Small intestine (tissue), 16 donors: ENCODE measurements at places on chromosomes 4 and X. TPM values are rescaled to one million over a fixed set of nuclear protein-coding genes. Genes with fewer than 3 reads are reported as not detected.

Gene TRO
- 0.81 TPM for polyA plus RNA-seq

Gene CC2D2A
- 4.5 TPM for polyA plus RNA-seq

Gene SMIM10
- polyA plus RNA-seq, result 2.7 TPM

Gene PDCL2
- polyA plus RNA-seq, result not detected

Gene SPANXN3
- polyA plus RNA-seq, result not detected

Gene PSAPL1
- not detected for polyA plus RNA-seq

Gene CNOT6L
- 31.0 TPM for polyA plus RNA-seq

Gene SPATA4
- polyA plus RNA-seq, result not detected

Gene SAGE1
- not detected for polyA plus RNA-seq

- H3K27me3 ChIP-seq, result no peaks in the 10 kb centered on the region
- no peak overlapping the region for H3K4me3 ChIP-seq
- H3K27ac ChIP-seq, result no peak overlapping the region
- no peak for DNase-seq
- no peaks in the 10 kb centered on the region for H3K36me3 ChIP-seq
Measured at GRCh38 chrX:125096870-125097269, 222.8 kb upstream of the TEX13C start.

- H3K4me3 ChIP-seq, result no peak overlapping the region
- H3K4me1 ChIP-seq, result no peaks in the 10 kb centered on the region
- H3K27me3 ChIP-seq, result no peaks in the 10 kb centered on the region
- H3K27ac ChIP-seq, result no peak overlapping the region
- H3K36me3 ChIP-seq, result no peaks in the 10 kb centered on the region
Measured at GRCh38 chr4:141339966-141340365, 119.3 kb downstream of the ZNF330 start.

DNA sequence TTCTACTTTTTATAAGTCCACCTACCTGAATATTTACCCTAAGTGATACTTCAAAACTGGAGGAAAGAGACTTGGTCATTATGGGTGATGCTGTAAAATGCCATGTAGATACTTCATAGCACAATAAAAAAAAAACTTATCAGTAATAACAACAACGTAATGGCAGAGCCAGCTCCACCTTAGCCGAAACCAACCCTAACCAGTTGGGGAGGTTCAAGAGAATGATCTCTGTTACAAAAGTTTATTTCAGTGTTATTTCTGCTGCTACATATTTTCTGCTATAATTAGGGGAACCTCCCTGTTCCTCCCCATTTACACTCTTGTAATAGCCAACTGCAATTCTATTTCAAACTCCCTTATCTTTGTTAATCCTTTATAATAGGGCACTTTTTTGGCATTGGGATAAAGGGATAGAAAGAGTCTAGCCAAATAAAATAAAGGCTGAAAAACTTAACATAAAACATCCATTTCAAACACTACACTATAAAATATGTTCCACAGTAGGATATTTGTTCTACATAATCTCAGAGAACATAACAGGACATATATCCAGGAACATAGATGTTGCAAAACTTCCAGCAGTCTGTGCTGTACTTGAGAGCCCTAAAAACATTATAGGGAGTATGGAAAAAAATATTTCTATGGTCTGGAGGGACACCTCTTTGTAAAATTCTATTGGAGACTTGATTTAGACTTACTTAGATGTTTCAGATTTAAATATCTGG lies 138.7 kb upstream of the POF1B start:
- no peak overlapping the region for H3K27ac ChIP-seq
- no peaks in the 10 kb centered on the region for H3K4me1 ChIP-seq
- DNase-seq, result no peak
- no peaks in the 10 kb centered on the region for H3K27me3 ChIP-seq
- H3K36me3 ChIP-seq, result no peaks in the 10 kb centered on the region

DNA sequence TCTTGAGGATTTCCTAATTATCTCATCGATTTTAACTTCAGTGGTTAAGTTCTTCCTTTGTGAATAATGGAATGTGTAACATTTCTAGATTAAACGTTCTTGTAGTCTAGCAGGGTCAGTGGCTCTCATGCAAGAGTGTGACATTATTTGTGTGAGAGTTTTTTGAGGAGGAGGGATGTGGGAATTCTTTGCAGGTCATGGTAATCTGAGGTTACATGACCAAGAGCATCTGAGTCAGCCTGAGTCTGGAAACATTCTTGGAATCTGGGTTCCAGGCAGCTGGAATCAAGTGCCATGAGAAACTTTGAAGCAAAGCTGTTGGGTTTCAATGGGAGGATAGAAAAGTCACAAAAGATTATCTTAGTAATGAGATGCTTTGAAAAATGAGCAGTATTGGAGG lies 49.5 kb downstream of the GK start:
- H3K27me3 ChIP-seq, result no peaks in the 10 kb centered on the region
- no peak overlapping the region for H3K27ac ChIP-seq
- no peaks in the 10 kb centered on the region for H3K4me1 ChIP-seq
- H3K36me3 ChIP-seq, result no peaks in the 10 kb centered on the region
- DNase-seq, result no peak

GRCh38 chrX:132968296-132968949 lies 10.0 kb upstream of the HS6ST2 start:
- no peak overlapping the region for H3K27ac ChIP-seq
- H3K27me3 ChIP-seq, result no peaks in the 10 kb centered on the region
- H3K36me3 ChIP-seq, result no peaks in the 10 kb centered on the region

DNA sequence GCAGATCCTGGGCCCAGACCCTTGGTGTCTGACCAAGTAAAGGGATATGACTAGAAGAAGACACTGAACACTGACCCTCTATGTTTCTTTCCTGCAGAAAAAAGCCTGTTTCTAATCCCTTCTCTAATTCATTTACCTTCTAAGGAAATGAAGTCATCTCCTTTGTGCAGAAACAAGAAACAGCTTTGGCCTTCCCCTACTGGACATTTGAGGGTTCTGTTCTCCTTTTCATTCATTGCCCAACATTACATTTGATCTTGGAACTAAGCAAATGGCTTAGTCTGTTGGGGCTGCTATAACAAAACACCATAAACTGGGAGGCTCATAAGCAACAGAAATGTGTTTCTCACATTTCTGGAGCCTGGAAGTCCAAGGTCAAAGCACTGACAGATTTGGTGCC lies 20.0 kb downstream of the HCCS start:
- H3K27me3 ChIP-seq, result no peaks in the 10 kb centered on the region
- H3K4me1 ChIP-seq, result peaks cover 2% of the 10 kb centered on the region
- H3K36me3 ChIP-seq, result no peaks in the 10 kb centered on the region
- no peak overlapping the region for H3K27ac ChIP-seq
- no peak for DNase-seq

- DNase-seq, result no peak
- H3K36me3 ChIP-seq, result no peaks in the 10 kb centered on the region
- no peak overlapping the region for H3K27ac ChIP-seq
- no peaks in the 10 kb centered on the region for H3K27me3 ChIP-seq
Measured at GRCh38 chrX:18548996-18549395, 122.9 kb downstream of the RS1 start.

- no peak overlapping the region for H3K4me3 ChIP-seq
- H3K27ac ChIP-seq, result no peak overlapping the region
- no peaks in the 10 kb centered on the region for H3K36me3 ChIP-seq
- H3K4me1 ChIP-seq, result no peaks in the 10 kb centered on the region
Measured at GRCh38 chrX:54157561-54157960, 25.5 kb downstream of the FAM120C start.

DNA sequence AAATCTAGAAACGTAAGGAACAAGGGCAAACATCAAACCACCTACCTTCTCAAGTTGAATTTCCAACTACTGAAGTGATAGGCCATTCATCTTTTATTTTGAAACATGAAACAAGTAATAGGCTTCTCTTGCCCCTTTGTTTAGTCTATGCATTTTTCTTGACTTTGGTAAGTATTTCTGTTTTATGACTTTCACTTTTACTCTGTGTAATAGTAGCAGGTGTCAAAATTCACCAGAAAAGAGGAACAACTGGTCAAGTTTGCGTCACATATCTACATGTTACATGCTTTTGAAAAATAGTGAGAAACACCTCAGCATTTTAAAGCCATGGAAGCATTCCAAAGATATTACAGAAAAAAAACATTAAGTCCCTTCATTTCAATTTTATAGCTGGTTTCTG lies 157.1 kb upstream of the FTHL17 start:
- H3K4me3 ChIP-seq, result no peak overlapping the region
- H3K27me3 ChIP-seq, result no peaks in the 10 kb centered on the region
- DNase-seq, result no peak

- no peaks in the 10 kb centered on the region for H3K36me3 ChIP-seq
- H3K4me3 ChIP-seq, result no peak overlapping the region
- H3K27me3 ChIP-seq, result no peaks in the 10 kb centered on the region
- H3K4me1 ChIP-seq, result no peaks in the 10 kb centered on the region
- H3K27ac ChIP-seq, result no peak overlapping the region
Measured at GRCh38 chr4:5082376-5082775, 31.1 kb downstream of the STK32B start.

DNA sequence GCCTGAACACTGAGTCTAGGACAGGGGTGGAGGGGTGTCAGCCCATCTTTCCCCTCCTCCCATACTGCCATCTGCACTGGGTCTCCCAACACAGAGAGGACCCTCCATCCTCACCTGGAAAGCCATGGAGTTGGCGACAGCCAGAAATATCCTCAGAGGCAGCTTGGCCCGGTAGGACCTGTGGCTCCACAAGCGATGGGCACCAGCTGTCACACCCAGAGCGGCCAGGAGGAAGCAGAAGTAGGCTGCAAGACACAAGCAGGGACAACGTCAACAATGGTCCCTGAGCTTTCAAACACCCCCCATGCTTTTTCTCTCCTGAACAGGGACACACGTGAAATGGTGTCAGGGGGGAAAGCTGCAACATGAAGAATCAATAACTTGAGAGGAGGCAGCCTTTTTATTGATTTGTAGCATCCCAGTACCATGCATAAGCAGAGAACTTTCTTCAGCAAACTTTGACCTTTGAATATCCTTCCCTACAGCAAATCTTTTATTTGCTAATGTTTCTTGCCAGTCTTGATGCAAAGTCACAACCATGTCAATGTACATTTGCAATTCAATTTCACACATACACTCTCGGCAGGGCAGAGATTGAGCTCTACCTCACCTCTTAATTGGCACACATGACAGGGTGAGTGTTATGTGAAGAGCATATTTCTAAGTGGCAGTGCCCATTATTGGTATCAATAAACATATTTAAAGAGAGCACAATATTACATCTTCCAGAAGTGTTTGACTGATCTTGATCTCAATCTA lies 93.2 kb downstream of the SCD5 start:
- H3K27ac ChIP-seq, result no peak overlapping the region
- H3K36me3 ChIP-seq, result no peaks in the 10 kb centered on the region
- no peak for DNase-seq
- no peaks in the 10 kb centered on the region for H3K4me1 ChIP-seq

DNA sequence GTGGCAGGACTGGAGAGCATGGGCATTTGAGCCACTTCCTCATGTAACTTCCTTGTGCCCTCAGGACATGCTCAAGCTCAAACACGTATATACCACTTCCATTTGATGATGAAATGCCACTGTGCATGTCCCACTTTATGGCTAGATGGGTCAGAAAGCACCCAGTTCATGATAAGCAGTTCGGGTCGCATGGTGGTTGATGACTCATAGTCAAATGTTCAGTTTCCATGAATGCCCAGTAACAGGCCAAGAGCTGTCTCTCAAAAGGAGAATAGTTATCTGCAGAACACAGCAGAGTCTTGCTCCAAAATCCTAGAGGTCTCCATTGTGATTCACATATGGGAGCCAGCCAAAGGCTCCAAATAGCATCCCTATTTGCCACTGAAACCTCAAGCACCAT lies 48.9 kb upstream of the SPIN3 start:
- H3K27me3 ChIP-seq, result no peaks in the 10 kb centered on the region
- no peak for DNase-seq
- no peaks in the 10 kb centered on the region for H3K4me1 ChIP-seq
- no peaks in the 10 kb centered on the region for H3K36me3 ChIP-seq
- no peak overlapping the region for H3K27ac ChIP-seq

DNA sequence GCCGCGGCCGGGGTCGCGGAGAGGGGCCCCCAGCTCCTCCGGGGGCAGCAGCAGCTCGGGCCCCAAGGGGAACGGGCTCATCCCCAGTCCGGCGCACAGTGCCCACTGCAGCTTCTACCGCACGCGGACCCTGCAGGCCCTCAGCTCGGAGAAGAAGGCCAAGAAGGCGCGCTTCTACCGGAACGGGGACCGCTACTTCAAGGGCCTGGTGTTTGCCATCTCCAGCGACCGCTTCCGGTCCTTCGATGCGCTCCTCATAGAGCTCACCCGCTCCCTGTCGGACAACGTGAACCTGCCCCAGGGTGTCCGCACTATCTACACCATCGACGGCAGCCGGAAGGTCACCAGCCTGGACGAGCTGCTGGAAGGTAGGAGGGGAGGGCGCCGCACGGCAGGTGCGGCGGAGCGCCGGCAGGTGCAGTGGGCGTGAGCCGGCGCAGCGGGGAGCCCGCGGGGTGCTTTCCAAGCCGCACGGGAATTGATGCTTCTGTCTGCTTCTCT lies 886 bp downstream of the DCLK2 start:
- peak overlapping the region; percentile 70 for H3K4me3 ChIP-seq
- H3K27ac ChIP-seq, result peak overlapping the region; percentile 68
- no peaks in the 10 kb centered on the region for H3K36me3 ChIP-seq
- H3K4me1 ChIP-seq, result no peaks in the 10 kb centered on the region

GRCh38 chr4:187732524-187732923 lies 263.0 kb upstream of the ZFP42 start:
- no peaks in the 10 kb centered on the region for H3K27me3 ChIP-seq
- no peak overlapping the region for H3K27ac ChIP-seq
- H3K4me3 ChIP-seq, result no peak overlapping the region

- no peak overlapping the region for H3K4me3 ChIP-seq
- no peak overlapping the region for H3K27ac ChIP-seq
- H3K4me1 ChIP-seq, result no peaks in the 10 kb centered on the region
Measured at GRCh38 chr4:142725886-142726285, 120.2 kb downstream of the INPP4B start.

- DNase-seq, result no peak
- no peak overlapping the region for H3K27ac ChIP-seq
Measured at GRCh38 chrX:46039526-46039925, 505.7 kb downstream of the ZNF674 start.

GRCh38 chr4:101252721-101253120 lies 94.6 kb downstream of the PPP3CA start:
- DNase-seq, result no peak
- H3K27ac ChIP-seq, result no peak overlapping the region
- no peaks in the 10 kb centered on the region for H3K36me3 ChIP-seq

DNA sequence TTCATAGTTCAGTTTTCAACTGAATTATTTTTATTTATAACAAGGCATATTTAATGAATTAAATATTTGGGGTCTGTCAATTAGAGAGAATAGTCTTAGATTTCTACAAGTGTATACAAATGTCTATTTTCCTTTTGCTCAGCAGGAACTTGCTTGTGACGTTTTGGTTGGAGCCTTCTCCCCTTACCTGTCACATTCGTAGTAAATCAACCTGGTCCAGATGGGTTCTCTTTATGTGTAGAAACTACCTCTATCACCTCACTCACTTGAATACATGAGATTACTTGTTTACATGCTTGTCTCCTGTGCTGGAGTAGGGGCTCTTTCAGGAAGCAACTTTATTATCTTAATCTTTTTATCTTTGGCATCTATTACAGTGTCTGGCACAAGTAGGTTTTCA lies 938.3 kb upstream of the IGFBP7 start:
- no peaks in the 10 kb centered on the region for H3K36me3 ChIP-seq
- H3K4me3 ChIP-seq, result no peak overlapping the region
- no peak for DNase-seq
- no peaks in the 10 kb centered on the region for H3K4me1 ChIP-seq
- no peaks in the 10 kb centered on the region for H3K27me3 ChIP-seq

- H3K27me3 ChIP-seq, result no peaks in the 10 kb centered on the region
- DNase-seq, result no peak
- H3K27ac ChIP-seq, result no peak overlapping the region
- no peaks in the 10 kb centered on the region for H3K36me3 ChIP-seq
- H3K4me3 ChIP-seq, result no peak overlapping the region
- peaks cover 13% of the 10 kb centered on the region for H3K4me1 ChIP-seq
Measured at GRCh38 chr4:99356992-99357391, 4.4 kb upstream of the ADH1C start.
